Stimulated activated CD4-positive, alpha-beta T cell treated with anti-CD3 and anti-CD28 coated beads, Interleukin-4, amount 100 ng/mL, for 48 hours (primary cell): ENCODE measurements at places on chromosomes 1 and 21.

- DNase-seq = no peak
Observed at GRCh38 chr1:57572016-57572415, 148.2 kb upstream of the DAB1 start.

GRCh38 chr1:151134991-151135390 is 11.4 kb downstream of the SEMA6C start:
- no peak for DNase-seq

DNA sequence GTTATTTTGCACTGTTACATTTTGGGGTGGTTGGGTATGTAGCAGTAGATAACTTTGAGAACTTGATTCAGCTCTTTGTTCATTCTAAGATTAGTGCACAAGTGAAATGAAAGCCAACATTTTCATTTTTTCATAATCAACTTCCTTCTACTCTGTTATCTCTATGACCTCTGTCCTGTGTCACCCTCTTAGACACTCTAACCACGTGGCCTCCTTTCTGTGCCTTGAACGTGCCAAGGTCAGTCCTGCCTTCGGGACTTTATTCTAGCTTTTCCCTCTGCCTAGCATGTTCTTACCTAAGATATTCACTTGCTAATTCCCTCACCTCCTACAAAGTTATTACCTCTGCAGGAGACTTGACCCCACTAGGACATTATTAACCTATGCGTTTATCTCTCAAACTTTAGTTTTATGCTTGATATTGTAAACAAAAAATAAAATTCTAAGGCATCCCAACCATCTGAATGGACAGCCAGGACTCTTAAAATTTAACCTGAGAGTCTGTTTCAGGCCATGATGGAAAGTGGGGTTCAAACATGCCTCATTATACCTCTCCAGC is 19.2 kb upstream of the EDEM3 start:
- DNase-seq = no peak

DNA sequence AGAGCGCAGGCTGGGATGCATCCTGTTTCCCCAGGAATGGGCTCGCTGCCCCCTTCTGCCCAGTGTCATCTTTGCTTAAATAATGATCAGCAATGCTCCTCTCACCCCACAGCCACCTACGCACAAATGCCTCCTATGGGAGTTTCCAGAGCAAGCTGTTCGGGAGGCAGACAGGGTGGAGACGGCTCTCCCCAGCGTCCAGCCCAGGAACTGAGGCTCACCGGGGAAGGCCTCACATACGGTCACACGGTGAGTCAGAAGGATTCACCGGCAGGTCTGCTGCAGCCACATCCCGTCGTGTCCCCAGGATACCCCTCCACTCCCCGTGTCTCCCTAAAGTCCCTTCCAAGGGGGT is 40.3 kb upstream of the RUNX3 start:
- no peak for DNase-seq

- DNase-seq = no peak
Observed at GRCh38 chr1:180928331-180929230, 15.9 kb downstream of the KIAA1614 start.

DNA sequence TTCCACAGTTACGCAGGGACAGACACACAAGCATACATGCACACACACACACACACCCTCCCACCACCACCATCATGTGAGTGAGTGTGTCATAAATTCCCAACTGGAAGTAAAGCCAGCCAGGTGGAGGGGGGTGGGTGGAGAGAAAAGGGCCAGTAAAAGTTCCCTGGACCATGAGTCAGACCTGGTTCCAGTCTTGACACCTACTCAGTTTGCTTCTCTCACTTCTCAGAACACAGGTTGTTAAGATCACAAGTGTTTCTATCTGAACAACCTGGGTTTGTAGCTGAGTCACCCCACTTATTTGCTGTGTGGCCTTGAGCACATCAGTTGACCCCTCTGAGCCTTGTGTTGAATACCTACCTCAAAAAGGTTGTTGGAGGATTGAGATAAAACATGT is 9.6 kb downstream of the EPHA10 start:
- no peak for DNase-seq

- DNase-seq = no peak
Observed at GRCh38 chr1:19179597-19180264, 30.3 kb downstream of the UBR4 start.
